Activated naive CD4-positive, alpha-beta T cell treated with anti-CD3 and anti-CD28 coated beads, Interleukin-2, amount 10 ng/mL, durations not matched to agents 7 days and 5 days (primary cell): ENCODE measurements at places on chromosomes 11 and 22.

- no peaks in the 10 kb centered on the region for H3K4me1 ChIP-seq
- no peak overlapping the region for H3K27ac ChIP-seq
- no peak overlapping the region for H3K4me3 ChIP-seq
- H3K27me3 ChIP-seq, result peaks cover 11% of the 10 kb centered on the region
- DNase-seq, result no peak
- no peaks in the 10 kb centered on the region for H3K36me3 ChIP-seq
Measured at GRCh38 chr11:119612814-119613213, 116.2 kb downstream of the NECTIN1 start.

- H3K4me1 ChIP-seq, result no peaks in the 10 kb centered on the region
- no peak overlapping the region for H3K4me3 ChIP-seq
- H3K36me3 ChIP-seq, result no peaks in the 10 kb centered on the region
- no peak overlapping the region for H3K27ac ChIP-seq
Measured at GRCh38 chr11:11366793-11367192, 13.7 kb upstream of the CSNK2A3 start.

- H3K4me1 ChIP-seq, result no peaks in the 10 kb centered on the region
- H3K36me3 ChIP-seq, result no peaks in the 10 kb centered on the region
- no peak overlapping the region for H3K4me3 ChIP-seq
- H3K27me3 ChIP-seq, result peaks cover 51% of the 10 kb centered on the region
Measured at GRCh38 chr22:45073064-45073463, 63.3 kb upstream of the PHF21B start.

GRCh38 chr11:122724520-122724919 lies 69.0 kb downstream of the UBASH3B start:
- no peak overlapping the region for H3K27ac ChIP-seq
- peaks cover 9% of the 10 kb centered on the region for H3K27me3 ChIP-seq
- peaks cover 9% of the 10 kb centered on the region for H3K36me3 ChIP-seq
- H3K4me1 ChIP-seq, result peaks cover 79% of the 10 kb centered on the region
- no peak for DNase-seq

DNA sequence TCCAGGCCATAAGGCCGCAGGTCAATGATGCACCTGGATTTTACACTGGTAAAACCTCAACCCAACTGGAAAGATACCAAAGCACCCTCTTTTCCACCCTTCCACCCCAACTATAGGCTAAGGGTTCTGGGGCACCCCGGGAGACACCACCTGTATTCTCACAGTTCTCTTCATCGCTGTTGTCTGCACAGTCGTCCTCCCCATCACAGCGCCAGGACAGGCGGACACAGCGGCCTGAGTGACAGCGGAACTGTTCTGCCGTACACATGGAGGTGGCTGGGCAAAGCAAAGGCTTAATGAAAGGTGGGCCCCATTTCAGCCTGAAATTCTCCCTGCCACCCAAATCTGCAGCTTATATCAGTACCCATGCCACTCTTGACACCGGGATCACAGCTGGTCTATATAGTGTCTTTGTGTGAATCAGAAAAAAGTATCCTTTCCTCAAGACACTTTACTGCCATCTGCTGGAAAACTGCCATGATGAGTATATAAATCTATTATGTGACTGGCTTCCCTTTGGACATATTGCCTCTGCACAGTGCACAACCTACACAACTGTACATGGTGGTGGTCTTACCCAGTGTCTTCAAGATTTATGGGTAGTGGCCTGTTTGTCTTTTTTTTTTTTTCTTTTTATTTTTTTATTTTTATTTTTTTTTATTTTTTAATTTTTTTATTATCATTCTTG lies 21.5 kb downstream of the LRP4 start:
- H3K27me3 ChIP-seq, result peaks cover 13% of the 10 kb centered on the region
- H3K27ac ChIP-seq, result no peak overlapping the region
- H3K4me3 ChIP-seq, result no peak overlapping the region
- H3K4me1 ChIP-seq, result no peaks in the 10 kb centered on the region
- H3K36me3 ChIP-seq, result no peaks in the 10 kb centered on the region

DNA sequence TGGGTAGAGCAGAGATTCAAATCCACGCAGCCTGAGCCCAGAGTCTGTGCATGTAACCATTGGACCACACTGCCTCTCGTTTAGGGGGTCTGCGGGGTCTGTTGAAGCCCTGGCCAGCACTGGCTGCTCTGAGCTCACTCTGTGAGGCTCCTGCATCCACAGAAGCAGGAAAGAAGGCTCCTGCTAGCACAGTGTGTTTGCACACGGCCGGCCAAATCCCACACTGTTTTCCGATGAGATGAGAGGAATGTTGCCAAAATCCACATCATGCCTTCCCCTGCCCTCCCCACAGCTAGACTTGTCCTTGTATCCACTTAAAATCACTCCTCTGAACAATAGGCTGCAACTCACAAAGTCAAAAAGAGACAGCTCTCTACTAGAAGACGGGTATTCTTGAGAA lies 10.6 kb upstream of the SLC22A12 start:
- DNase-seq, result no peak
- no peak overlapping the region for H3K4me3 ChIP-seq
- H3K27ac ChIP-seq, result no peak overlapping the region
- peaks cover 17% of the 10 kb centered on the region for H3K27me3 ChIP-seq
- no peaks in the 10 kb centered on the region for H3K36me3 ChIP-seq
